ENCODE measurements at places on chromosomes 7 and 10.

DNA sequence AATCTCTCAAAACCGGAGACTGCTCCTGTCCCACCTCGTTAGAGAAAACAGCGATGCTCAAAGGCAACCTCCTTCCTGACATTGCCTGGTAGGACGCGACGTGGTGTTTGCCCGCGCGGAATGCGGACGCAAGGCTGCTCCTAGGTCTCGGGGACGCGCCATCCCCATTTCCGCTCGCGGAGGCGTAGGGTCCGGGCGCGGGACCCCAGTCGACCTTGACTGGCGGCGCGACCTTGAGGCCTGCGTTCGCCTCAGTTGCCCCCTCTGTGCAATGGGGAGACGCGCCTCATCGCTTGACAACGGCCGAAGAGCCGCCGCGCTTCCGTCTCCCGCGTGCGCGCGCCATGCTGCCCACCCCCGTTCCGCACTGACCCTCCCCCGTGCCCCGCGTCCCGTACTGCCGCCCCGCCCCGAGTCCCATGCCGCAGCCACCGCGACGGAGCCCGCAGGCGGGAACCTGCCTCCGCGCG is 412 bp upstream of the PPIA start:
- no peak for DNase-seq

GRCh38 chr10:113859261-113859660 is 4.8 kb downstream of the NHLRC2 start:
- DNase-seq = no peak

DNA sequence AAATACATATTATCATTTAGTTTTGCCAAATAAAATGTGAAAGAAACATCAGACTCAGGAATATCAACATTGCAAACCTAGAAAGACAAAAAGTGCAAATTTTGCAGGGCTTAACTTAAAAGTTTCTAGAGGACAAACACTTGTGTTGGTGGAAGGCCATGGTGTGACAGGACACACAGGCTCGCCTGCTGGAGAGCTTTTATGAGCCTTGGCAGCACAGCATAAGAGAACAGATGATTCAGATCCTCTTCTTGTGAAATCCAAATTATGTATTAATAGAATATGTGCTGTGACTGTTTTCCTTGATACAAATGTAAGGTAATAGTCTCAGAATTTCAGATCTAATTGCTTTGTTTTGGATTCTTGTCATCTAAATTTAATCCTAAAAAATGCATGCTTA is 72.9 kb upstream of the ABCB5 start:
- DNase-seq = no peak

GRCh38 chr7:3140834-3141233 is 97.2 kb upstream of the CARD11 start:
- DNase-seq = no peak

- DNase-seq = no peak
Observed at GRCh38 chr7:36887233-36887632, 162.9 kb upstream of the AOAH start.

DNA sequence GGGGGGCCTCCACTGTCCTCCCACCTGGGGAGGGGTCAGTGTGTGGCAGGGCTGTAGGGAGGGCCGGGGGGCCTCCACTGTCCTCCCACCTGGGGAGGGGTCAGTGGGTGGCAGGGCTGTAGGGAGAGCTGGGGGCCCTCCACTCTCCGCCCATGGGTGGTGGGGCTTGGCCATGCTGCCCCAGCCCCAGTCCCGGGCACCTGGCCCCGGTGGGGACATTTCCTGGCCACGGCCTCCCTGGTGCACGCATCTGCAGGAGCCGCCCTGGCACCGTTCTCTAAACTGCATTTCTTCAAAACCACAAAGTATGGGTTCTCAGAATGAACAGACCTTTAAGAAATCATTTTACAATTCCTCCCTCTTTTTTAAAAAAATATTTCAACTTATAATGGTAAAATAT is 89.3 kb upstream of the PDGFA start:
- no peak for DNase-seq

- no peak for DNase-seq
Observed at GRCh38 chr10:50517626-50518025, 106.1 kb downstream of the SGMS1 start.

- DNase-seq = no peak
Observed at GRCh38 chr7:47226696-47227095, 355.2 kb downstream of the TNS3 start.

DNA sequence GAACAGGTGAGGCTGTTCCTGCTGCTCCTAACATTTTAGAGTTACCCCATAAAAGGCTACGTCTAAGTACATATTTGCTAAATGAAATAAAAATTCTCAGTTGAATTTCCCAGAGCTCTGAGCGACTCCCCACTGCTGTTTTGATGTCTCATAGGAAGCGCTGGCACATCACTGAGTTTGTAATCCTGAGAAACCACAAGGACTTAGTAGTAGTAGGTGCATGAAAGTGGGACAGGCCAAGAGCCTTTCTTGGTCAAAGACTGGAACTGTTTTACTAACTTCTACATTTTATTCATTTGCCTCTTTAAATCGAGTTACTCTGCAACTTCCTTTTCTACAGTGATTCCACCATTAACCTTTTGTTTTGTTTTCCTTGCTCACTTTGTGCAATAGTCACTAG is 85.9 kb downstream of the XPNPEP1 start:
- DNase-seq = no peak

DNA sequence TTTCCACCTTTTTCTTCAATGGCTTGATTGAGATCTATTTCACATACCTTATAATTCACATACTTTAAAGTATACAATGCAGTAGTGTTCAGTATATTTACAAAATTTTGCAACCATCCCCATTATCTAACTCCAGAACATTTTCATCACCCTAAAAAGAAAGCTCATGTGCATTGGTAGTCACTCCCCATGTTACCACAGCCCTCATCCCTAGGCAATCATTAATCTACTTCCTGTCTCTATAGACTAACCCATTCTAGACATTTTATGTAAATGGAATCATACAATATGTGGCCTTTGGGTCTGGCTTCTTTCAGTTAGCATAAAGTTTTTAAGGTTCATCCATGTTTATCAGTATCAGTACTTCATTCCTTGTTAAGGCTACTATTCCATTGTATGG is 214.2 kb downstream of the WDR11 start:
- DNase-seq = no peak

DNA sequence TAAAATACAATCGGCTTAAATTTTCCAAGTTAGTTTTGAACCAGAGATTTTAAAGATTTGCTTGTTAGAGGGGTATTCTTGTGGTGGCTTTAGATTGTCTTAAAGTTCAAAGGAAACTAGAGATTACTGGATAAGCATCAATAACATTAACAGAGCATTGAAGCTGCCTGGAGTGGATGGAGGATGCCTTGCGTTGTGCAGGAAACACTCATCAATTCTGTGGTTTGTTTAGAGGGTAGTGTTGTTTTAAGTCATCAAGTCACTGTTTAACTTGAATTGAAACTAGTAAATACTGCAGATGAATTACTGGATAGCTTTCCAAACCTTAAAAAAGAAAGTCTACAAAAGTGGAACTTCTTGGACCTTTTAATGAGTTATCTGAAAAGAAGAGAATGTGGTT is 218.6 kb downstream of the CELF2 start:
- DNase-seq = no peak

DNA sequence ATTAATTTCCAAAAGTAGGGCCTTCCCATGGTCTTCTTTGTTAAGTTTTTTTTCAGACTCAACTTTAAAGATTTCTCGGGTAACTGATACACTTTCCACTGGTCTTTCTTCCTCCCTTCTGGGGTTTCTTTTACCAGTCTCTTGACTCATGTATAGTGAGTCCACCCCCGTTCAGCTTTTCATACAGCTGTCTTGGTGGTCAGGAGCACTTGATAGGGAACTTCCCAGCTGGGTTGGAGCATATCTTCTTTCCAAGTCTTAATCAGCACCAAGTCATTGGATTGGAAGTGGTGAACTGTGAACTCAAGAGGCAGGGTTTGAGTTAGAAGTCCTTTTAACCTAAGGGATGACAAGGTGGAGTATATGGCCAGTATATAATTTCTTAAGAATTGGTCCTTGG is 29.2 kb upstream of the ELOVL3 start:
- DNase-seq = no peak

DNA sequence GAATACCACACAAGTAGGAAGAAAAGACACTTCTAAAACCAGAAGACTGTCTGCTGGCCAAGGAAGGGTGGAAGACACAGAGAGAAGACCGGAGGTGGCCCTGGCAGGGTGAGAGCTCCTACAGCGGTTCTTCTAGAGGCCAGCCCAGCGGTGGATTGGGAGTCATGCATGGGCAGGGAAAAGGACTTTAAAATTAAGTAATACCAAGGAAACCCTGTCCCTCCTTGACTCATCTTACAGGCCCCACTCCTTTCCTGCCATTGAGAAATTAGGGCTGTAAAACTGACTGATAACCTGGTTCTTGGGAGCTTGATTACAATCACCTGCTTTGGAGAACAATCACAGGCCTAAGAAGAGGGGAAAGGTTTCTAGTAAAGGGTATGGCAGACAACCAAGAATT is 16.1 kb downstream of the CALML3 start:
- no peak for DNase-seq

- DNase-seq = no peak
Observed at GRCh38 chr7:96997512-96998032, 7.8 kb upstream of the DLX6 start.
